Mammary epithelial cell (primary cell): ENCODE measurements at places on chromosomes 1 and 21. TPM values are rescaled to one million over a fixed set of nuclear protein-coding genes. Genes with fewer than 3 reads are reported as not detected.

PALMD gene
- polyA plus RNA-seq = 1.7 TPM

RNU1-1 gene
- not detected for polyA plus RNA-seq

DUSP12 gene
- polyA plus RNA-seq = 21.4 TPM

TCHHL1 gene
- polyA plus RNA-seq = not detected

PTPN14 gene
- 52.9 TPM for polyA plus RNA-seq

SLC27A3 gene
- polyA plus RNA-seq = 13.6 TPM

FAM72C gene
- 1.0 TPM for polyA plus RNA-seq

CD53 gene
- polyA plus RNA-seq = 0.24 TPM

AIRE gene
- polyA plus RNA-seq = not detected

ETS2 gene
- polyA plus RNA-seq = 21.9 TPM

GREM2 gene
- polyA plus RNA-seq = not detected

SERTAD4 gene
- polyA plus RNA-seq = 4.1 TPM

PPIAL4G gene
- polyA plus RNA-seq = not detected

CADM3 gene
- 0.03 TPM for polyA plus RNA-seq

TBX19 gene
- 0.57 TPM for polyA plus RNA-seq

LRRIQ3 gene
- 0.75 TPM for polyA plus RNA-seq

CTPS1 gene
- 54.3 TPM for polyA plus RNA-seq

CFAP107 gene
- not detected for polyA plus RNA-seq

OR10J1 gene
- polyA plus RNA-seq = not detected

CYP4A22 gene
- not detected for polyA plus RNA-seq

SELL gene
- 0.11 TPM for polyA plus RNA-seq

KCNJ15 gene
- polyA plus RNA-seq = 58.5 TPM

SYT14 gene
- 3.0 TPM for polyA plus RNA-seq

TPM3 gene
- 440 TPM for polyA plus RNA-seq

CPLANE2 gene
- 4.6 TPM for polyA plus RNA-seq

KRTAP12-2 gene
- not detected for polyA plus RNA-seq

S100B gene
- 2.1 TPM for polyA plus RNA-seq

PADI3 gene
- polyA plus RNA-seq = 6.9 TPM

PCBP3 gene
- polyA plus RNA-seq = 0.05 TPM

ZMPSTE24 gene
- polyA plus RNA-seq = 24.1 TPM

LIN28A gene
- 0.02 TPM for polyA plus RNA-seq

RPTN gene
- 0.01 TPM for polyA plus RNA-seq
